ENCODE measurements at places on chromosomes 3 and 15.

DNA sequence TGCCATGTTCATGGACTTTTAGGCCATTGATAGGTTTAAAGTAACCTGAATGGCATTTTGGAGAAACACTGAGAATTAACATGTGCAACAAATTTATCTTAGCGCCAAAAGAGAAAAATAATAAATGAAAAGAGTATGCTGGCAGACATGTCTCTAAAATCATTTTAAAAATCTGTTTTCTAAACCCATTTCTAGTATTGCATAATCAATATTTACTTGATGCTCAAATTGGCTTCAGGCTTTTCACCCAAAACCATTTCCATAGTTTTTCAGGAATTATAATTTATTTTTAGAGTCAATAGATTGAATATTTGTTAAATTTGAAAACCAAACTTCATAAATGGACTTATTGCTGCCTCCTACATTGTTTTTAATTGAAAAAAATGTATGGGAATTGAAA is 423.0 kb downstream of the PLOD2 start:
- DNase-seq: no peak

DNA sequence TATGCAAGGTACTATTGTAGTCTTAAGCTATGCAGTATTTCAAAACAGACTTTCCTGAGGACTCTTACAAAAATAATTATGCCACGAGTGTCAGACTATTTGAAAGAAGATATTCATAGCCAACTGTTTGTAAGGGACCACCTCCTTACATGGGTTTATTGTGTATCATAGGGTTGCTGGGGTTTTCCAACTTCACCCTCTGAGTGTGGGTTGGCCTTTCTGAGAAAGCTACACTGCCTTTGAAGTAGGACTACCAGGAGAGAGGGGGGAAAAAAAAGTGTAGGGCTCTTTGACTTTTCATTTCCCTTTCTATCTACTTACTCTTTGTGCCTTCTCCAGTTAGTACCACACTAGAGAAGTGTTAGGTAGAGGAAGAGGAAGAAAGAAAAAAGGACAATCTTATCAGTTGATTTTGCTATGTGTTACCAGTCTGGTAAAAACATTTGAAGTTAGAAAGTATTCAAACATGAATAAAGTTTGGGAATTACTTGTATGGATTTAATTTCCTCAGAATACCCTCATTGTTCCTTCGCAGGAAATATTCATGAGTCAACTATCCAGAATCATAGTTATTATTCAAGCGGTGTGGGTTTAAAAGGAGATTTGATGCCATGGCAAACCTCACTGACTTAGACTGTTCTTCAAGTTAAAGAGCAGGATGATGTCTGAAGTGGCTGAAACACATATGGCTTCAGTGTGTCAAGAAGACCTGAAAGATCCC is 329.3 kb upstream of the THBS1 start:
- DNase-seq: no peak

GRCh38 chr3:63523100-63523499 is 129.4 kb upstream of the SNTN start:
- no peak for DNase-seq

DNA sequence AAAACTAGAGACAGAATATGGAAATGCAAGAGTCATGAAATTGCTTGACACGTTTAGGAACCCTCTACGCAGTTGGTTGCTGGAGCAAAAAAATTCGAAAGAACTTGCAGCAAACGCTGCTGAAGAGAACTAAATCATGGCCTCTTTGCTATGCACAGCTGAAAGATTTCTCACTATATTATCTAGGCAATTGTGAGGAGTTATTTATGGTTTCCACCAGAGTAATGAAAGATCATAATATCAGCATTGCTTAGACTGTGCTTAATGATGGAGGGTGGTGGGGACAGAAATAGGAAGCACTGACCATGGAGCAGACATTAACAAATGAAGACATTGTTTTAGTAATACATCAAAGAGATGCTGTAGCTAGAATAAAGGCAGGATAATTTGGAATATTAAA is 593.4 kb upstream of the ZNF717 start:
- no peak for DNase-seq

- no peak for DNase-seq
These were observed 123.6 kb downstream of the CACNA1D start for GRCh38 chr3:53617893-53618523.

DNA sequence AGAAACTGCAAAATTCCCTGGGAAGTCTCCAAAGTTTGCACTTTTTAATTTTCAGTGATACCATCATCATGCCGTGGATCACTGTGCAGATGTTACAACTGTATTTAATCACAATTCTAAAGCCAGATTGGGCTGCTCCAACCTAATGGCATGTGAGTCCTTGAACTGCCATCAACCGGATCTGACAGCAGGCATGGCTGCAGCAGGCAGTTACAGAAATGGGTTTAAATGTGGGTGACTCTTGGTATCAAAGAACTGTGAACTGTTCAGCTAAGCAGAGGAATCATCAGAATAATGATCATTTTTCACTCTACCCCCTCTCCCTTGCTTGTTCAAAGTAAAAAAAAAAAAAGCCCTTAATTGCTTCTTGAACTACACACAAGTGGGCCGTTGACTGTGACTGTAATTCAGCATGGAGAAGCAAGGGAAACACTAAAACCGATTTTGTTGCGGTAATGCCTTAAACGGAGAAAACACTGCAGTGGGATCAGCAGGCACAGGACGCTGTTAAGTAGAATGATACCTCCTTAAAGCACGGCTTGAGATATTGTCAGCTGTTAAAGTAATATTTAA is 152.4 kb downstream of the RORA start:
- DNase-seq: no peak

Data from AG09309 (cell line).